ENCODE measurements at places on chromosomes 11 and 22.
A peak's percentile ranks its signal among the peaks of the same experiment; 100 is the strongest.

DNA sequence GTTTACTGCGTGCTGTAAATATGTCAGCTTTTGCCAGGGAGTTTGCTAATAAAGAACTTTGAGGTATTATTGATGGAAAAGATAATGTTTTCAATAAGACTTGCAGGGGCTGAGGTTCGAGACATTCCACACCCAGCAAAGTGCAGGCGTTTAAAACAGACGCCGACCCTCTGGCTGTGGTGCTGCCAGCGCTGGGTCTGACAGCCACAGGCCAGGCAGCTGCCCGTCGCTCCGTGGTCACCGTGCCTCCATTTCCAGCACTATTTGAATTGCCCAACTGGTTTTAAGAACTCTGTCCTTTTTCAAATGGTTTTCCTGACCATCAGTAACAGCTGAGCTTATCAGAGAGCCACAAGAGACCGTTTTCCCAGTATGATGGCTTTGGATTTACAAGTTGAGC lies 28.1 kb upstream of the ALX4 start:
- DNase-seq = no peak

DNA sequence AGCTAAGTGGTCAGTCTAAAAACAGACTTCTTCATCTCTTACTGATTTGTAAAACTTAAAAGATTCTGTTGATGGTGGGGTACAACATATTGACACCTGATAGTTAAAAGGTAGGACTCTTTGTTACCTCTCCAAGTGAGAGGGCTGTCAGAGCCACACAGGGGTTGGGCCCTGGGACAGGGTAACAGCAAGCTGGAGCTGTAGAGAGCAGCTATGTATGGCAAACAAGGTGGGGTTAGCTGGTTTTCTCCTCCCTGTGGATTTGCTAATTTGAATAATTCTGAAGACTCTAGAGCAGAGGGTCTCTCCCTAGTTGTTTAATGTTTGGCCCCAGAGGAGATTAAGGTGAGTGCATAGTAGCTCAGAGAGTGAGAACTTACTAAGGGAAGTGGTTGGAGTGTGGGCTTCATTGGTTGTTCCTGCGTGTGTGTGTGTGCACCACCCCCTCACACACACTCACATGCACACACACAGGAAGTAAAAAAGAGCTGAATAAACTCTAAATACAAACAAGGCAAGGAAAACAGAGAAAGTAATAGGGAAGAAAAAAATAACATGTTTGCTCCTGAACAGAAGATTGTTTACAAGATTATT lies 9.2 kb upstream of the GAS2 start:
- DNase-seq = no peak

DNA sequence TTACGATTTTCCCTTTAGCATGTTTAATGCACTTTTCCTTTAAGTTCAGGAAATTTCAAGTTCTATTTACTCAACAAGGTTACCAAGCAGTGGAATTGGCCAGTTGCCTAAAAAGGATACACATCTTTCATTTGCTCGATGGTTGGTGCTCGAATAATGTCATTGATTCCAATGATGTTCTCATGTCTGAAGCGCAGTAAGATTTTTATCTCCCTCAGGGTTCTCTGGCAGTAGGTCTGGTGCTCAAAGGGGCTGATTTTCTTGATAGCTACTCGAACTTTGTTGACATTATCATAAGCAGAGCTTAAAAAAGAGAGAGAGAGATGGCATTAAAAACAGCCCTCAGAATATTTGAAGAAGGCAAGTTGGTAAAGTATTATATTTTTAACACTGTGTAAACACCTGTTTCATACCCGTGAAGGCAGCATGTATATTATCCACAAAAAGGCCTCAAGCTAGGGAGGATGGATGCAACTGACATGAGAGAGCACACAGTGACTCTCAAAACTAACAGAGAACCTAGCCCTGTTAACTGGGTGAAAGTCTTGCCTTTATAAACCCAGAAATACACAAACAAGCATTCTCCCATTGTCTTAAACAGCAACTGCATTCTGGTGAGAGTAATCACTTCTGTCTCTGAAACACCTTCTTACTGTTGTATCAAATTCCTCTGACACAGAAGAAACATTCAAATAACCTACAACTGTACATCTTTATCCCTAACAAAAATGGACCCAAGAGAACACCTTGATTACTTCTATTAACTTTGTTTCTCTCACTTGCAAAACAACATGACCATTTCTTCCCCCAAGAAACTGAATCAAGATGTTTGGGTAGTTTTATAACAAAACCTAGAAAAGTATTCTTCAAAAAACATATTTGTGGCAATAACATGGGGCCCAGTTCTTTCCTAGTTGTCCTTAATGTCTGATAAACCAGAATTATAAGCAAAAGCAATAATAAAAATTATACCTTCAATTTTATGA lies 59.6 kb downstream of the MAPK1 start:
- DNase-seq = peak; percentile 18

DNA sequence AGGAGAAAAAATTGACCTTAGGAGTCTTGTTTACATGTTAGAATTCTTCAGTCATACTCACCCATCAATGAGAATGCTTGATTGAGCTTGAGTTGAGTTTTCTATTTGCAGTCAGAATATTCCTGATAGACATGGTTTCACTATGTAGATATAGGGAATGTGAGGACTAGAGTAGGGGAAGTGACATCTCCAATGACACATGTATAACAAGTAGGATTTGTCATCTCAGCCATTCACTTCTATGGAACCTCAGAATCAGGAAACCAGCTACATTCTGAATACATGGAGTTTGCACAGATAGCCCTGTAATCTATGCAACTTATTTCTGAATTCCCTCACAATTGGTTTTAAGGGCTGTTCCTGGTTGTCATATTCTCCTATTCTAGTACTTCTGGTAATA lies 20.1 kb upstream of the OR9Q1 start:
- no peak for DNase-seq

- DNase-seq = no peak
Measured at GRCh38 chr11:119796363-119797060, 67.5 kb upstream of the NECTIN1 start.

DNA sequence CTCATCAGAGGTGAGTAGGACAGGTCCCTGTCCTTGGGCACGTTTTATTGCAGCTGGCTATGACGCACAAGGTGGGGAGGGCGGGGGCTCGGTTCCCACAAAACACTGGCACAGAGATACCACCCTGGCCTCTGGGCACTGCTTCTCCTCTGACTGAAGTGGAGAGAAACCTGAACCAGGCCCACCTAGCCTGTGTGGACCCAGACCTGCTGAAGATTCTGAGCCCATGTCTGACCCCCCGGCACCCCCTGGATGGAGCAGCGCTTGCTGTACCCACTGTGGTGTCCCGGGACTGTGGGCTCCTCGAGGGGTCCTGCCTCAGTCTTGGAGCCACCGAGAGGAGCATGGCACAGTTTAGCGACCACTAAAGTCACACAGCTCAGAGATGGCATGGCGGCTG lies 72.6 kb downstream of the PARVB start:
- DNase-seq = no peak

DNA sequence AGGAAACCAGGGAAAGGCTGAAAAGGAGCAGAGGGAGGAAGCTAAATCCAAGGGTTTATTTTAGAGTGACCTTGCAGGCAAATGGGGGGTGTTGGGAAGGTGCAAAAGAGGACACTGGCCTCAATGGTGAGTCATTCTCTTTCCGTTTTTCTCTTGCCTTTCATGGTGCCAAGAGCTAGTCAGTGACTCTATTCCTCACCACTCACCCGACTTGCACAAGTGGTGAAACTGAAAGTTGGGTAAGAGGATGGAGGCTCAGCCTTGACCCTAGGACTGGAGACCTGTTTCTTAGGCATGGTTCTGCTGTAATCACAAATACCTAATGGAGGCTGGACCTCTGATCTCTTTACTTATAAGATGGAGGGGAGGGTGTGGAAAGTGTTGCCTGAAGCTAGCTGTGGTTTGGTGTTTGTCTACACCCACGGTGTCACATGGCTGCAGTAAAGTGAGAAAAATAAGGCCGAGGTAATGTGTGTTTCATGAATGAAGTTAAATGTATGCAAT lies 67.3 kb upstream of the CREB3L1 start:
- no peak for DNase-seq

DNA sequence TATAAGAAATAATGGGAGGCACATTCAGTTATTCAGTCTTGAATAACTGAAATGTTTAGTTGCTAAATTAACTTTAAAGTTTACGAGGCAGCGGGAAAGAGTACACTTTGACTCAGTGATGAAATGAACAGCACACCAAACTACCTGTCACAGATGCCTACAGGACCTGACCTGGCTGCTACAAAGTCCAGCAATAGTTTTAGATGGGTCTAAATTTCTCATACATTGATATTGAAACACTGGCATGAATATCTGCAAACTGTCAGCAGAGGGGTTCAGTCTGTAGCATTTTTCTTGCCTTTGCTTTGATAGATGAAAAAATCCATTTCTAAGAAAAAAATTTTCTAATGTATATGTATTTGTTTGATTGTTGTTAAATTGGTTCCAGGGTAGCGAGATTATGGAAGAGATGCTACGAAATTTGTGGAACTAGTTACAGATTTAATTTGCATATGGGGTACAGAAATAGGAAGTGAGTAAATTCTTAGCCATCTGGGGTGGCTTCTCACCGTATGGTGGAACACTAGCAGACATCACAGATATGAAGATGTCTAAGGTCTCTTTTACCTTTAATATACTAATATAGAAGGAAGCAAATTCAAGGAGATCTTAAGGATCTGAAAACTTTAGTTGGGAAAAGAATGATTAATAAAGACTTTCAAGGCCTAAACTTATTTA lies 20.8 kb upstream of the GAB2 start:
- DNase-seq = no peak

DNA sequence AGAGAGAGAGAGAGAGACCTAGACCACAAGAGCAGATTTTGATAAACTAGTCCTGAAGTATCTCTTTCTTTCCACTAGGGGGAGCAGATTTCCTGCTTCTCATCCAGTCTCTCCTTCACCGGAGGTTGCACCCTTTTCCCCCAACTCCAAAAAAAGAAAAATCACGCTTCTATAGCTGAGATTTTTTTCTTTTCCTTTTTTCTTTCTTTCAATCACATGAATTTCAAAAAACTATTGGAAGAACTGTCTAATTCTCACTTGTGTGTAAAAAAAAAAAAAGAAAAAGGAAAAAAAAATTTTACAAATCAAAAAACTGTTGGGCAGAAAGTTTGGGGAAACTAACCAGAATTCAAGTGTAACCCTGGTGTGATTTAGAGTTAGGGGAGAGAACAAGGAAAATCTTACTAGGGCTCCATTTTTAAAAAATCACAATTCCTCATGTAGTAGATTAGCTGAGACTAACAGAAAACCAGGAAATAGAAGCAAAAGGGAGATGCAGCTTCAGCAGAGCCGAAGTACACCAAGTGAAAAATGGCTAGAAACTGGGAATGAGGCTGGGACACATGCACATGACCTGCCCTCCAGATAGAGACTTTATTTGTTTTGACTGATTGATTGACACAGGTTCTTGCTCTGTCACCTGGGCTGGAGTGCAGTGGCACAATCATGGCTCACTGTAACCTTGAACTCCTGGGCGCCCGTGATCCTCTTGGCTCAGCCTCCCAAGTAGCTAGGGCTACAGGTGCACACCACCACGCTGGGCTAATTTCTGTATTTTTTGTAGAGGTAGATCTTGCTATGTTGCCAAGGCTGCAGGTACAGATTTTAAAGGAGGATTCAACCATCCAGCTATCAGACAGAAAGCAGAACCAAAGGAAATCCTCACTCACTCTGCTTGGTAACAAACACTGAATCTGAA lies 27.1 kb downstream of the SDHD start:
- DNase-seq = no peak

All from urinary bladder (tissue), 4 donors.